Hepatocyte (in vitro differentiated cells): ENCODE measurements at places on chromosomes 2 and 18.

GRCh38 chr2:200578778-200579177 lies 7.0 kb upstream of the AOX1 start:
- H3K4me1 ChIP-seq: no peaks in the 10 kb centered on the region
- H3K4me3 ChIP-seq: no peak overlapping the region
- DNase-seq: peak; percentile 38
- H3K36me3 ChIP-seq: no peaks in the 10 kb centered on the region

GRCh38 chr2:13545320-13545719 lies 828.6 kb downstream of the TRIB2 start:
- no peaks in the 10 kb centered on the region for H3K27me3 ChIP-seq
- no peak overlapping the region for H3K4me3 ChIP-seq
- no peak overlapping the region for H3K27ac ChIP-seq
- H3K36me3 ChIP-seq: no peaks in the 10 kb centered on the region
- H3K4me1 ChIP-seq: no peaks in the 10 kb centered on the region
- no peak for DNase-seq

- H3K27ac ChIP-seq: no peak overlapping the region
- H3K36me3 ChIP-seq: no peaks in the 10 kb centered on the region
- H3K4me3 ChIP-seq: no peak overlapping the region
- H3K4me1 ChIP-seq: no peaks in the 10 kb centered on the region
These were observed 79.3 kb downstream of the NRXN1 start for GRCh38 chr2:50952596-50952995.

GRCh38 chr2:11681722-11682589 lies 12.0 kb upstream of the NTSR2 start:
- no peak overlapping the region for H3K4me3 ChIP-seq
- DNase-seq: peak; percentile 62
- H3K27me3 ChIP-seq: peaks cover 14% of the 10 kb centered on the region
- H3K27ac ChIP-seq: no peak overlapping the region

DNA sequence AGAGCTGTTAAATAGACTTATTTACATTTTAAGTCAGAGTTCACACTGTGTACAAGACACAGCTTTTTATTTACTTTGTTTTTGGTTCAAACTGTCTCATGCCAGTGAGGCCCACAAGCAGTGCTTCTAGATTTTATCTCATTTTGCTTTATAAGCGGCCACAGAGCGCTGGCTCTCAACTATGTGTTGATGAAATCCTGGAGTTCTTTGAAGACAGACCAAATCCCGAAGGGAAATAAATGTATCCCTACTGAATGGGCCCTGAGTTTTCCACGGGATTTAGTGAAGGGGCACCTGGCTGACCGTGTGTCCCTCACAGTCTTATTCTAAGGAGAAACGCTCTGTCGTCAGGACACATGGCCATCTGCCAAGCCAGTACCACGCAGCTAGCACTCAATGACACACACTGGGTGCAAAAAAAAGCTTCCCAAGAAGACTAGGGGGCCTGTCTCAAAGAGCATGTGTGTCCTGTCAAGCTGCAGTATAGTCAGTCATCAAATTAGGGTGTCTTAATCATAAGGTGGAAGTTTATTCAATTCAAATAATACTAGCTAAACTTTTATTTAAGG lies 23.4 kb downstream of the LYPD1 start:
- H3K4me1 ChIP-seq: peaks cover 4% of the 10 kb centered on the region
- no peaks in the 10 kb centered on the region for H3K36me3 ChIP-seq
- H3K4me3 ChIP-seq: no peak overlapping the region
- no peaks in the 10 kb centered on the region for H3K27me3 ChIP-seq

DNA sequence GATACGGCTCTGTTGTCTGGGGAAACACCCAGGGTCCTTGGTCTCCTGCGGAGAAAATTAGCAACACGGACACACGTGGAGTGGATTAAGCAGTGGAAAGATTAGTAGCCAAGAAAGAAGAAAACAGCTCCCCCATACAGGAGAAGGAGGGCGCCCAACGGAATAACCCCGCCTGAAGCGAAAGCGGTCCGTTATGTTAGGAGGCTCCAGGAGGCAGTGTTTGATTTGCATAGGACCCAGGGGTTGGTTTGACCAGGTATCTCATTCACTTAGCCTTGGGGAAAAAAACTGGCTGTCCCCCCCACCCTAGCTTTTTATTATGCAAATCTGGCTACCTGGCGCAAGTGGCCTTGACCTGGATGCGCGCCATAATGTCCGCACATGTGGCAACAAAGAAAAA lies 170.1 kb upstream of the KYNU start:
- no peak for DNase-seq
- H3K4me3 ChIP-seq: no peak overlapping the region
- H3K36me3 ChIP-seq: no peaks in the 10 kb centered on the region
- no peaks in the 10 kb centered on the region for H3K27me3 ChIP-seq
- H3K4me1 ChIP-seq: no peaks in the 10 kb centered on the region

DNA sequence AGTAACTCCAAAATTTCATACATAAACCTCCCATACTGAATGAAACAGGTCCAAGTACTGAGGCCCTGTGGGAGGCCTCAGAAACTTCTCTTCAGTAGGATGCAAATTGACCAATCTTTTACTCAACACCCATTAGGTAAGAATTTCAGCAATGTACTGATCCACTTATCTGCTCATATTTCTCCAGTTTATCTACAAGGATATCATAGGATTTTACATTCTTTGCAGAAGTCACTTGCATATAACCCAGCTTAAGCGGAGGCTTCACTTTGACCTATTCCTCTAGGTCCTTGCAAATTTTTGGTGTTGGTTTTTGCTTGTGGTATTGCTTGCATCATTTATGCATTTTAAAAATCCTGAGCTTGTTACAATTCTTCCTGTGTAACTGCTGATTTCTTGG lies 28.8 kb upstream of the SLC3A1 start:
- H3K27me3 ChIP-seq: no peaks in the 10 kb centered on the region
- H3K27ac ChIP-seq: peak overlapping the region; percentile 79
- H3K4me3 ChIP-seq: no peak overlapping the region
- no peaks in the 10 kb centered on the region for H3K36me3 ChIP-seq
- no peak for DNase-seq

DNA sequence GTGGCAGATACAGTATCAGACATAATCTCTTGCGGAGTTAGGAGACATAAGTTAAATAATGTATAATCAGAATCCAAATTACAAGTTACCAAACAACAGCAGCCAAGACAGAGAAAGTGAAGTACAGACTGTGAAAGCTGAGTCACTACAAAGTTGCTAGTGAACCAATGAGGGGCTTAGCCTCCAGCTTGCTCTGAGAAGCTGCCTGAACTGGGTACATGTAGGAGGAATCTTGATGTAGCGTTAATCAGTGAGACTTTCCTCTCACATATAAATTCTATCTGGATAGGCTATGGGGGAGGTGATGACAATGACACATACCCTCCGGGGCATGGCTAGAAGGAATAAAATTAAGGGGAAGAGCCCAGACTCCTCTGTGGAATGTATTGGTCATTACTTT lies 1234.3 kb upstream of the DDX18 start:
- H3K4me1 ChIP-seq: no peaks in the 10 kb centered on the region
- no peaks in the 10 kb centered on the region for H3K27me3 ChIP-seq
- no peaks in the 10 kb centered on the region for H3K36me3 ChIP-seq
- no peak for DNase-seq
- no peak overlapping the region for H3K4me3 ChIP-seq

GRCh38 chr2:220127311-220127710 lies 499.9 kb downstream of the SLC4A3 start:
- H3K4me1 ChIP-seq: no peaks in the 10 kb centered on the region
- no peak overlapping the region for H3K4me3 ChIP-seq
- no peak for DNase-seq

GRCh38 chr2:163171786-163172530 lies 333.4 kb upstream of the KCNH7 start:
- H3K27me3 ChIP-seq: no peaks in the 10 kb centered on the region
- no peak overlapping the region for H3K4me3 ChIP-seq
- no peak for DNase-seq
- H3K4me1 ChIP-seq: no peaks in the 10 kb centered on the region
- H3K36me3 ChIP-seq: no peaks in the 10 kb centered on the region
- no peak overlapping the region for H3K27ac ChIP-seq

GRCh38 chr2:1238598-1239138 lies 174.6 kb upstream of the TPO start:
- no peaks in the 10 kb centered on the region for H3K27me3 ChIP-seq
- H3K4me1 ChIP-seq: no peaks in the 10 kb centered on the region
- no peak overlapping the region for H3K4me3 ChIP-seq
- H3K27ac ChIP-seq: no peak overlapping the region
